Central memory CD4-positive, alpha-beta T cell (primary cell): ENCODE measurements at places on chromosomes 12 and 14.

DNA sequence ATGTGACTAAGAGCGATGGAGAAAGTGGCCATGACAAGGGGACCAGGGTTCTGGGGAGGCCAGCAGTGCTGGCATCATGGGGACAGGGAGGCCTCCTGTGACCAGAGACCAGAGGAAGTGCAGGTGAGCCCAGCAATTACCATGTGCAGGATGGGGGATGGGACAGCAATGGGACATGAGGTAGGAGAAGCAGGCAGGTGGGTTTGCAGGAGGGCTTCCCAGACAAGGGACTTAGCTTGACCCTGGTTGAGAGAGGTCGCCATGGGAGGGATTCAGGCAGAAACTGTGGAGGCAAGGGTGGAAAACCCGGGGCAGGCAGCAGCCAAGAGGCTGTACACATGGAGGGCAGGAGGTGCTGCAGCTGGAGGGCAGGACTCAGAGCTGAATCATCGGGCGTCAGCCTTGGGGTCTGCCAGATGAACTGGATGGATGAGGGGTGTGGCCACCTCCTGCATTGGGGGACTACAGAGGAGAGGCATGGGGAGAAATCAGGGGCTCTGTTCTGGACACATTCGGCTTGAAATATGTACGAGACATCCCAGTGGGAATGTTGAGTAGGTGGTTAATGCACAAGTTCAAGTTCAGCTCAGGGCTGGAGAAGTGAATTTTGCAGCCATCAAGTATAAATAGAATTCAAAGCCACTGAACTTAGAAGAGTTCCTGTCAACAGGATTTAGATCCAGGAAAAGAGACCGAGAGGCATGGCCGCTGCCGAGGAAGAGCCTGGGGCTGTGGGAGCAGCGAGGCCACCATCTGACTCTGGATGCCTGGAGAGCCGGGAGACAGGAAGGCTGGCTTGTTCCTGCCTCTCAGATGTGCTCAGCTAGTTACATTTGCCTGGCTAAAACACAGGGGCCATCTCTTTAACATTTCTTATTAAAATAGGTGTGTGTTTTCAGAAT, 36.6 kb downstream of the SFSWAP start:
- DNase-seq = no peak

- no peak for DNase-seq
Observed at GRCh38 chr12:52208424-52209165, 16.8 kb upstream of the KRT80 start.

DNA sequence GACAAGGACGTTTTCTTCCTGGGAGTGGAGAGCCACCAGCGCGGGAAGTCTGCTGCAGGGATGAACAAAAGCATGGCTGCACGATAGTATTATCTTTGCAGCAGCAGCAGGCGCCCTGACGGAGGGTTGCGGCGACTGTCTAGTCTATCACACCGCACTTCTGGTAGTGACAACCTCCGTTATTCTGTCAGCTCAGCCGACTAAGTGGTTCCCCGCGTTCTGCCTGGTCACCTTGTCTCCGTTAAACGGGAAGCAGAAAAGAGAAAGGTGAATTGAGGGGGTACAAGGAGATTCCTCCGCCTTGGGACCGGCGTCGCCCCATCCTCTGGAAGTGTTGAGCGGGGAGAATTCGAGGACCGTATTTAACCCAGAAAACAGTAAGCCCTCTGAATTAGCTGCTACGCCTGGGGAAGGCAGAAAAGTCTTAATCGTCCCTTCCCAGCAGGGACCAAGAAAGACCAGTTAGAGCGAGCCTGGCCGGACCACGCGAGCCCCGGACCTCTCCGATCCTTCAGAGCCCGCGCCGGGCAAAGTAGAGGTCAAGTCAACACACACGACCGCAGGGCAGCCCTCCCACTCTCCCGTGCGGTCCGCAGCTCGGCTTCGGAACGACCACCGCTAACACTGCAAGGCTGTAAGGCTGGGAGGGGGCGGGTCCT, 536 bp upstream of the DAAM1 start:
- peak; percentile 46 for DNase-seq

DNA sequence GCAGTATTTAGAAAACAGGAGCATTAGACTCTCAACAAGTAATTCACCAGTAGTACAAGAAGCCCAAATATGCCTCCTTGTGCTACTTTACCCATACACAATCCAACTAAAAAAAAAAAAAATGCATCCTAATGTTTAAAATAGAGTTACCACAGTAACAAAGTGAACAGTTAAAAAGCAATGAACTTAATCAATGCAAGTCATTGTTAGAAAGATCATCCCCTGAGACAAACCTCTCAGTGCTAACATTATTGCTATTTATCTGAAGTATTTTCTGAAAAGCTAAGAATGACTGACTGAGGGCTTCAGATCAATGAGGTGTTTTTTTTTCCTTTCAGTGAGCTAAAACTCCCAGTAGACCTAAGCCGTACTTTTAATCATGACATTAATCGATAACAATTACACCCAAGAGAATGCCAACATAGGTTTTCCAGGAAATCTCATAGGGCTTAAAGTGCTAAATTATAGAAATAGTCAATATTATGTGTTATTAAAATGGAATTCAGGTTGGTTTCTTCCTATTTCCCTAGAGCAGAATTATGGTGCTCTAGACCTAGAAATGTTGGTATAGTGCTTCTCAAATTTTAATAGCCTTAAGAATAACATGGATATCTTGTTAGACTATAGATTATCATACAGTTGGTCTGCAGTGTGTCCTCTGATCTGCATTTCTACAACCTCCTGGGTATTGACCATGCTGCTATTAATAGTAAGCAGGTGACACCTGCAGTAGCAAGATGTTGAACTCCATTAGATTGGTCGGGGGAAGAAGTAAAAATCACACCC, 123.0 kb downstream of the PRKD1 start:
- no peak for DNase-seq

DNA sequence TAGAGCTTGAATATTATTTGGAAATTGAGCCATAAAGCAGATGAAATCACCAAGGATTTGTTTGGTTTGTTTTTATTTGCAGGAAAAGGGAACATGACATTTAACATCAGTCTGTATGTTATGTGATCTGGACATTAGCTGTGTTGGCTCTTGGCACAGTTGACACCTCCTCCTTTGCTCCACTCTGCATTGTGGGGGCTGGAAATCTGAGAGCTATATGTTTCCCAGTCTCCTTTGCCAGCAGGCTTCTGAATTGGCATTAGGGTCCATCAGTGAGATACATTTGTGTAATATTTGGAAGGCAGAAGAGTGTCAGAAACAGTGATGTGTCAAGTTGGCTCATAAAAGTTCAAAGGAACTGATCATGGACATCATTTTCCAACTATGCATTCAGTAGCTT, 322.1 kb upstream of the ATP2B1 start:
- no peak for DNase-seq

DNA sequence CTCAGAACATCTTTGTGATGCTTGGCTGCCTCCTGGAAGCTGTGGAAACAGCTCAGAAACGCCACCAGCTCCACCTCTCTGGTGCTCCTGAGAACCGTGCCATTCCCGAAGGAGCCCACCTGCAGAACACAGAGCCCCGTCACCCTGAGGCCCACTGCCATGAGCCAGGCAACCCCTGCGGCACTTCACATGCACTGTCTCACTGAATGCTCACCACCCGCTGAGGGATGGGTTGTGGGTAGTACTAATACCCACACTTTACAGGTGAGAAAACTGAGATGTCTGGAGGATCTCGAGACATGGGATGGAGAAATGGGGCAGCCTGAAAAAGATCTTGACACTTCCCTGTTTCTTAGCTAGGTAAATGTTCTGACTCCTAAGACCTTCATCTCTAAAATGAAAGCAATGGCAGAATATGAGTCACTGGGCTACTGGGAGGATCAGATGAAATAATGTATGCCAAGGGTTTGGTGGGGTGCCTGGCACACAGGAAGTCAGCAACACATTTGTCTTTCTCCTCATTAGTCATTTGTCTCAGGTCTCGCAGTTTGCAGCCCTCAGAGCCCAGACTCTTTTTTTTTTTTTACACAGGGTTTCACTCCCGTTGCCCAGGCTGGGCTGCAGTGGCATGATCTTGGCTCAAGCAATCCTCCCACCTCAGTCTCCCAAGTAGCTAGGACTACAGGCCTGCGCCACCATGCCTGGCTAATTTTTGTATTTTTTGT, 5.3 kb downstream of the OASL start:
- DNase-seq = peak; percentile 74
